ENCODE measurements at places on chromosomes 1 and 21.

- DNase-seq: no peak
These were observed 13.5 kb downstream of the TMEM201 start for GRCh38 chr1:9601942-9602793.

GRCh38 chr1:184222652-184223052 is 164.2 kb upstream of the C1orf21 start:
- no peak for DNase-seq

- DNase-seq: no peak
These were observed 805 bp downstream of the NRIP1 start for GRCh38 chr21:15063814-15064575.

DNA sequence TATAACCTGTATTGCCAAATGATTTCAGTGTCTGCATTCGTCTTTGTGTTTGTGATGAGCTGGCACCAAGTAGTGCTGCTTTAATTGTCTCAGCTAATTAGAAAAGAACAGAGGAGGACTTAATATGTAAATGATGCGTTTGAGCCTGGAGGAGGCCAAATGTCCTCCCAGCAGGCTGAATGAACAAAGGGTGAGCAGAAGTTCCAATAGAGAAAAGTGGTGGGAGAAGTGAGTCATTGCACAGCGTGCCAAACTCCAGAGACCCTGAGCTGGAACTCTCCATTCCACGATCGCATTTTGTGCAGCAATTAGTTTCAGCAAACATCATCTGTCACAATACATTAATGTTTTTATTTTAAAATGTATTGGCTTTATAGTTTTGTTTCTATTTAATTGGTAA is 17.9 kb downstream of the ETV3L start:
- no peak for DNase-seq

DNA sequence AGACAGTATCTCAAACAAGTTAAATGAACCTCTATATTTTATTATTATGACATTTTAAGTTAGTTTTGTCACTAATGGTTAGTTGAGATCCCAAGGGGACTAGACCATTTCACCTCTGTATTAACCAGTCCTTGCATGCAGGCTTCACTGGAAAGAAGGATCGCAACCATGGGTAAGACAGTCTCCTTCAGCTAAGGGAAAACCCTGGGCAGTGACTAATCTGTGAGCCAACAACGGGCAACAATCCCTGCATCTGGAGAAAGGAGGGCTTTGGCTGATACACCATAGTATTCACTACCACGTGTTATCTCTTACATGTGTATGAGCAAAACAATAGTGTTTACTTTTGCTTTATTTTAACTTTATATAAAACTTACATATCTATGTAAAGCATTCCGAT is 708.8 kb upstream of the CHRM3 start:
- DNase-seq: no peak

DNA sequence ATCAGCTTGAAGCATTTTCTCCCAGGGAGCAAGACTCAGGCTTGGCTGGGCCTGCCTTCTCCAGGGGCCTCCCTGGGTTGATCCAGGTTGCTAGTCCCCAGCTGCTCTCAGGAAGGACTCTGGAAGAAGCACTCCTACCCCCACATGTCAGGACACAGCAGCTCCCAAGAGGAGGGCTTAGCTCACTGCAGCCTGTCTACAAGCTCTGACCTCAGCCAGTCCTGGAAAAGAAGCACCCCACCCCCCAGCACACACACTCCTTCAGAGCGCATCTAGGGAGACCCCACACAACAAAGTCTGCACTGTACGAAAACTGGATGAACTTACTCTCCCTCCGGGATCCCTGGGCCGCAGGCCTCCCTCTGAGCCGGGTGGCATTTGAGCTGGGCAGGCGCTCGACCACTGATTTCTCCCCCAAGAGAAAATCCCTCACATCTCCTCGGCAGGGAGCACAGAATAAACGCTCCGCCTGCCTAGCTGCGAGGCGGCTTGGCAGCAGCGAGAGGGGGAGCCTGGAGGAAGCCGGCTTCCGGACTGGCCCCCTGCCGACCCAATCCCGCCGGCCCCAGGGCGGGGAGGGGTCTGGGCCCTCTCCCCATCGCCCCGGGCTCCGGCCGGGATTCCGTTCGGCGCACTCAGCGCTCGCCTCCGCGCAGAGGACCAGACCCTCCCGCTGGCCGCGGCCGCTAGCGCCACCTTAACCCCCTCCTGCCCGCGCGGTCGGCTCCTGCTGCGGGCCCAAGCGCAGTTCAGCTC is at the start of gene KCNA2:
Gene KCNA2 (minus strand): TSS at position 458 of the 756 bp plus-strand sequence. CDS start 1,576 bp downstream, outside the sequence.
- no peak for DNase-seq

GRCh38 chr1:170395149-170395548 is 136.8 kb upstream of the GORAB start:
- DNase-seq: peak; percentile 73

DNA sequence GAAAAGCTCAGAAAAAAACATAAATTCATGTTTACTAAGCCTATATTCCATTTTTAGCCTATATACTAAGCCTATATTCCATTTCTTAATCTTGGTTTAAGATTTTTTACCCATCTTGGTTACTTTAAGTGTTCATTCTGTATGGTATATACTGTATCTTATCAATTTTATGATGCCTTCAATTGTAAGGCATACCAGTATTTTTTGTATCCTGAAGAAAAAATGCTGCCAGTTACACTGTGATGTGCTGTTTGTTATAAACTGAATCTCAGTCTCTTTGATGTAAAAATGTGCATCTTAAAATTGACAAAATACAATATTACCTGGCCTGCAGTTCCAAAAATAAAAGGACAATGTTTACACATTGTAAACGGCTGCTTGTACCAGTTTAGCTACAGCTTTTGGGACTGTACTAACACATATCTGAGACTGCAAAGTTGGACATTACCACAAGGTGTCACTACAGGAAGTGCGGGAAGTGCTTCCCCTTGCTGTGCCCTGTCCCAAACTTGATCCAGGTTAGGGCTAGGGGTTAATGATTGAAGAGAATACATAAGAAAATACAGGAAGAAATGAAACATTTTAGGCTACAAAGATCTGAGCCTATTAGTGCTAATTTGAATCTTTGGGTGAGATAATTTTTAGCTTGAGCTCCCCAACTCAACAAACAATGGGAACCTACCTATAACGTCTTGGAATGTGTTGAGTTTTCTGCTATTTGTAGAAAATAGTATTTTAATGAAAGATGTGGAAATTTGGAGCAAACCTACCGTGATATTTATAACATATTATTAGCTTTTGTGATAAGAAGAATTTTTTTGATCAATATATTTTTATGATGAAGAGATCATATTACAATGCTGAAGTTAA is 108.9 kb downstream of the LBR start:
- no peak for DNase-seq

GRCh38 chr1:203726417-203726867 is 38.5 kb upstream of the LAX1 start:
- DNase-seq: no peak

GRCh38 chr1:182107209-182107608 is 45.7 kb upstream of the ZNF648 start:
- no peak for DNase-seq

- DNase-seq: peak; percentile 63
These were observed 58.5 kb upstream of the ACTL8 start for GRCh38 chr1:17696417-17697301.
